Fibroblast of villous mesenchyme (primary cell): ENCODE measurements at places on chromosomes 1 and 21. TPM values are rescaled to one million over a fixed set of nuclear protein-coding genes. Genes with fewer than 3 reads are reported as not detected.

Gene TNFRSF1B
- 8.7 and 25.9 TPM in 2 replicates for total RNA-seq

Gene KLF17
- under 0.01 TPM in 2 replicates for total RNA-seq

Gene KRTAP19-1
- total RNA-seq = not detected in 2 replicates

Gene KRTAP12-2
- not detected in 2 replicates for total RNA-seq

Gene CACNA1S
- not detected in 2 replicates for total RNA-seq

Gene GLMP
- total RNA-seq = 55.3 and 55.4 TPM in 2 replicates

Gene FABP3
- total RNA-seq = 54.8 and 89.9 TPM in 2 replicates

Gene OR2L3
- not detected in 2 replicates for total RNA-seq

Gene SIK1
- total RNA-seq = 0.86 and 5.2 TPM in 2 replicates

Gene SLFNL1
- under 0.01 and 0.64 TPM in 2 replicates for total RNA-seq

Gene SUSD4
- total RNA-seq = under 0.01 TPM in 1 of 2 replicates, not detected in the other

Gene HIPK1
- 17.4 and 32.4 TPM in 2 replicates for total RNA-seq

Gene SLC19A1
- total RNA-seq = 4.8 and 6.5 TPM in 2 replicates

Gene RALGPS2
- total RNA-seq = 38.0 and 41.6 TPM in 2 replicates

Gene PRR9
- total RNA-seq = under 0.01 TPM in 1 of 2 replicates, not detected in the other

Gene F13B
- total RNA-seq = not detected in 2 replicates

Gene DDAH1
- 135 and 259 TPM in 2 replicates for total RNA-seq
